ENCODE measurements at places on chromosomes 1 and 21.

DNA sequence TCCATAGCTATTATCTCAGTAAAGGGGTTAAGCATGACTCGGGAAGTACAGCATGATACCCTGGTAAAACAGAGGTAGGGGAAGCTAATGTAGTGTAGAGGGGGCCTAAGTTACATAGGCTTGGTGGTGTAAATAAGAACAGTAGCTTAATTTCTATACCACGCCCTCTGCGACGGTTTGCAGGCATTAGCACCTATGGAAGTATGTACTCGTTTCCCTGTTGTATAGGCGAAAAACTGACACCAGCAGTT lies 470 bp upstream of the NAXE start:
- DNase-seq = no peak

GRCh38 chr1:100523038-100523652 lies 14.8 kb upstream of the GPR88 start:
- no peak for DNase-seq

DNA sequence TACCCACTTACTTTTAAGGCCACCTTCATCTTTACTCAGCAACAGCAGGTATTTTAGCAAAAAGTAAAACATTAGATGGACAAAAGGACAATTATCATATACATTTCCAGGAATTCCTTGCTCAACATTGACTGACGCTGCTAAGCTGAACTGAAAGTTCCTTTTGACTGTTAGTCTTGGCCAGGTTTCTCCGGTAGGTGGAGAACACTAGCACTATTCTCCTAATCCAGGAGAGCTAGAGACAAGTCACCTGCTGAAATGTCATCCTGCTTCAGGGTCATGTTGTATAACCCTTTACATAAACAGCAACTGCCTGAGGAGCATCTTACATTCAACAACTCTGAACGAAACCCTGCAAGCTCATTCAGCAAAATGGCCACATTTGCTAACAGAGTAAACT lies 109.0 kb upstream of the ESRRG start:
- DNase-seq = no peak

GRCh38 chr1:179288977-179289376 lies 4.6 kb upstream of the SOAT1 start:
- DNase-seq = no peak

DNA sequence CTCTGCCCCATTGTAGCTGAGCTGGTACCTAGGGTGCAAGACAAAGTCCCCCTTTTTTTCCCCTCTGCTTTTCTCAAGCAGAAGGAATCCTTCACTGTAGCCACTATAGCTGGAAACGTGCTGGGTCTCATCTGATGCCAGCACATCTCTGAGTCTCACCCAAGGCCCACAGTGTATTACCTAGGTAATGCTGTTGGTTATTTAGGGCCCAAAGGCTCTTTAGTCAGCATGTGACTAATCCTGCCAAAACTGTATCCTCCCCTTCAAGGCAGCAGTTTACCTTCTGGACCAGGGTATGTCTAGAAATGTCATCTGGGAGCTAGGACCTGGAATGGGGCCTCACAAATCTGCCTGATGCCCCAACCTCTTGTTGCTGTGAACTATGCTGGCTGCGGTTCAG lies 423.4 kb downstream of the NUF2 start:
- DNase-seq = no peak

DNA sequence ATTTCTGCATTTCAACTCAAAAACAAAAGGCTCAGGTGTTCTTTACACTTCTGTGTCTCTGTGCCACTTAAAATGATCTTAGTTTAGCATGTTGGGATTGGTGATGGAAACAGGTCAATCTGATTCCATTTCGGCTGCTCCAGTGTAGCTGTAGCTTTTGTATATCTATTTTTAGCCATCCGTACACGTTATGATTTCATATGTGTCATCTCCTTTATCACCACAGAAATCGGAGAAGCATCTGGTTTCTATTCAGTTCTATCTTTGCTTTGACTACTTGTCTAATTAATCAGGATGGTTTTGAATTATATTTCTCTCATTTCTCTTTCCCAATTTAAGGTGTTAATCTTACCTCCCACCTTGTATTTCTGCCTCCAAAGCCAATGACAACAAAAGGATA lies 41.1 kb downstream of the RGS21 start:
- no peak for DNase-seq

- DNase-seq = no peak
Measured at GRCh38 chr1:44113095-44113609, 5.5 kb upstream of the KLF17 start.

- DNase-seq = peak; percentile 52
Measured at GRCh38 chr21:25929856-25930520, 195.2 kb downstream of the GABPA start.

- peak; percentile 60 for DNase-seq
Measured at GRCh38 chr1:201085902-201086735, 26.1 kb downstream of the CACNA1S start.
